ENCODE measurements at places on chromosomes 11 and 22. TPM values are rescaled to one million over a fixed set of nuclear protein-coding genes. Genes with fewer than 3 reads are reported as not detected.
A peak's percentile ranks its signal among the peaks of the same experiment; 100 is the strongest.

GRCh38 chr22:39515266-39516050 lies 4.9 kb upstream of the ATF4 start:
- DNase-seq, result no peak

- no peak for DNase-seq
Measured at GRCh38 chr11:28834877-28835276, 726.7 kb downstream of the METTL15 start.

DNA sequence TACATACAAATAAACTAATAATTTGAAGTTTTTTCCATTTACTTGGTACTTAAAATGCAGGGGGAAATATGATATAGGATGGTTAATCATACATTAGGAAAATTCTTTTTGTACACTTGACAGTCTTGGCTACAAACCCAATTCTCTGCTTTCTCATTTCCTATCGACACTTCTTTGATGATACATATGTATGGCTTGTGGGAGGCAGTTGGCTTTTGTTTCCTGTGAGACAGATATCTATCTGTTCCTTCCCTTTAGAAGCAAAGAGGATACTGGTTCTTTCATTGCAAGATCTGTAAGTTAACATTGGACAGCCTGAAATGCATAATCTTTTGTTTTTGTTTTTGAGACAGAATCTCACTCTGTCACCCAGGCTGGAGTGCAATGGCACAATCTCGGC lies 47.9 kb upstream of the ADORA2A start:
- DNase-seq, result no peak

Gene CRACR2B
- total RNA-seq, result 18.9 TPM

DNA sequence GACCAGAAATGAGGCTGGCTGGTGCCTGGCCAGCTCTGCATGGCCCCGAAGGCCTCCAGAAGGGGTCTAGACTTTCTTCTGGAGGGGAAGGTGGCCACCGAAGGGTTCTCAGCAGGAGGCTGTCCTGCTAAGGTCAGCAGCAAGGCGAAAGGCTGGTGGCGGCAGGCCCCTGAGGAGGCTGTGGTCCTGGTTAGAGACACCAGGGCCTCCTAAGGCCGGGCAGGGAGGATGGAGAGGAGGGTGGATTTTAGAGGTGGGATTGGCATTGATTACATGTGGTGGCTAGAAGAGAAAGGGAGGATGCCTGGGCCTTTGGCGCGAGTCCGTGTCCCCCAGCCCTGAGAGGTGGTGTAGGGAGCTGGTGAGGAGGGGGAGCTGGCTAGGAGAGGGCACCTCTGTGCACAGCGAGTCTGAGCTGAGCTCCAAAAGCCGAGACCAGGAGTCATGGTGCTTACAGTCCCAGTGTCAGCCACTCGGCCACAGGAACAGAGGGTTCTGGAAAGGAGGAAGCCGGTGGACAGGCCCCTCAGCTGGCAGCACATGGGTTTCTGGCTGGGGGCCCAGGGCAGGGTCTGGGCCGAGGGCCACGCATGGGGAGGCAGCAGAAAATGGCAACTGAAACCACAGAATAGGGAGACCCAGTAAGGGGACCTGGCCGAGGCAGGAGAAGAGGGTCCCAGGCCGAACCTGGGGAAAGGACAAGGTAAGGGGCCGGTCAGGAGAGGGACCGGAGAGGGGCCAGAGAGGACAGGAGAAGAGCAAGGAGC lies 2.5 kb downstream of the FERMT3 start:
- DNase-seq, result no peak

DNA sequence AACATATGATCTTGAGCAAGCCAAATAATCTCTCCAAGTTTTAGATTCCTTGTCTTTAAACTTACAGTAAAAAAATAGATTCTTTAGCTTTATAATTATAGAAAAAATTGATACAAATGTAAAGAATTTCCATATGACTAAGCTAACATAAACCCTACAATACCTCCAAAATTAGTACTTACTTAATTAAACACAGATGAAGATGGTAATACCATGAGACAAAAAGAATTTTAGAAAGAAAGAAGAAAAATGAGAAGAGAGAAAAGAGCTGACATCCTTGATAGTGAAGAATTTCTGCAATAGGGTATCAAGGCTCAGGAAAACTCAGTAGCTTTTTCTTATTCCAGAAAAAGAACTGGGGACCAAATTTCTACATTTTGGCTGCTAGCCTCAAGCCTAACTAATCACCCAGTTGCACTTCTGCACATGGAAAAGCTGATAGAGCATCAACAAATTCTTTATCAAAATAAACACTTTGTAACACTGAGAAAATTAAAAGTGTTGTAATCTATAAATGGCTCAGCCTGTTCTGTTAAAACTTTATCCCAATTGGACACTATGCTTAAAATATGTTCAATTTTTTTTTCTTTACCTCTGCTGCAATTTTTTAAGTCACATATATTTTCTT lies 24.7 kb upstream of the SOX6 start:
- no peak for DNase-seq

Gene TXN2
- 123 TPM for total RNA-seq

GRCh38 chr11:86115542-86116385 lies 46.9 kb upstream of the PICALM start:
- DNase-seq, result no peak

Gene NAALADL1
- 3.1 TPM for total RNA-seq

DNA sequence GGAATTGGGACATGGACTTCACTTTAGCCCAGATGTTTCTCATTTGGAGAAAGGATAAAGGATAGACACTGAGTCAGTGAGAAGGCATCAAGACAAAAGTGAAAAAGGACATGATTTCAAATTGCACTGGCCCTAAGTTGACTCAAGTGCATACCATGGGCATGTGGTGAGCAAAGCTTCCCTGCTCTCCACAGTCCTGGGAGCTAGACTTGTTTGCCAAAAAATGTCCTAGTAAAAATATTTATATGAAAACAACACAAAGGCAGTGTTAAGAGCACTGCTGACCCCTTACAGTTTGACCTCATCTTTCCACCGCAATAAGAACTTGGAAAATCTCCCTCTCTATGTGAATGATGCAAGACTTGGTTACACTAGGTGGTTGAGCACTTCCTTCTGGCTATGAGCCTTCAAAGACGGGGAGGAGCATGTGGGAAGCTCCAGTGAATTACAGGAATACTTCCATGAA lies 46.5 kb upstream of the FIBIN start:
- DNase-seq, result peak; percentile 40

DNA sequence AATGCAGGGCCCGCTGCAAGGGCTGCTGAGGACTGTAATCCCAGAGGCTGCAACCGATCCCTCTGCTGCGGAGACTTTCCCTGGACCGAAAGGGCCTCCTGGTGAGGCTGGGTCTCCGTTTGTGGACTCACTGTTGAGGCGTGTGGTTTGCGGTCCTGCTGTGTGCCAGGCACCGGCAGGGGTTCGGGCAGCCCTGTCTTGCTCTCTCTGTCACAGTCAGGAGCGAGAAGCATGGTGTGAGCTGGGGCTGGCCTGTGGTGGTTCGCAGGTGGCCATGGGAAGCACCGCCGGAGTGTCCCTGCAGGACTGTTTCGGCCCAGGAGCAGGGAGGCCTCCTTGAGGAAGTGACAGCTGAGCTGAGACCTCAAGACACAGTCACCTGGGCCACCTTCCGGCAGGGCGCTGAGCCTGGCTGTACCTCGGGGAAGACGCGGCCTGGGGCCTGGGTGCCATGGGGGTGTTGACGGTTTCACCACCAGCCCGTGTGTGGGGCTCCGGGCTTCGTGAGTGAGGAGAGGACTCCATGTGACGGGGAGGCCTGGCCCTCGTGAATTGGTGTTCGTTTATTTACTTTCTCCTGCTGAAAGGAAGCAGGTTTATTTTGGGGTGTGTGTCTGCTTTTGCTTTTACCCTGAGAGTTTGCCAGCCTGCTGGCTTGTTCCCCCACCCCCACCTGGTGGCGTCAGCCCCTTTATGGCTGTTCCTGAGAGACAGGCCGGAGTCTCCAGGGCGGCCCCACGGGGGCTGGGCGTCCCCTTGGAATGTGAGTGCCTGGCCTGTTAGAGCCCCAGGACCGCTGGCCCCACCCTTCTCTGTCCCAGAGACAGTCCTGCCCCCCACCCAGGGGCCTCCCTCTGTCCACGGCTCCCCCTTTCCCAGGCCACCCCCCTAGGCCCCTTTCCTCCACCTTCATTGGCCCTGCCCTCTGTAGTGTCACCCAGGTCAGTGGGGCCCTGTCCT lies 122.5 kb downstream of the KCNQ1OT1 start:
- DNase-seq, result peak; percentile 36

- no peak for DNase-seq
Measured at GRCh38 chr22:20391222-20391621, 2.7 kb upstream of the ZNF74 start.

GRCh38 chr11:117479372-117479771 lies 151.7 kb downstream of the CEP164 start:
- DNase-seq, result no peak

- DNase-seq, result no peak
Measured at GRCh38 chr11:106581399-106581798, 436.9 kb downstream of the GUCY1A2 start.

GRCh38 chr22:46355996-46356471 lies 20.5 kb downstream of the TRMU start:
- DNase-seq, result no peak
